Skeletal muscle cell (primary cell): ENCODE measurements at places on chromosomes 3 and 15.

DNA sequence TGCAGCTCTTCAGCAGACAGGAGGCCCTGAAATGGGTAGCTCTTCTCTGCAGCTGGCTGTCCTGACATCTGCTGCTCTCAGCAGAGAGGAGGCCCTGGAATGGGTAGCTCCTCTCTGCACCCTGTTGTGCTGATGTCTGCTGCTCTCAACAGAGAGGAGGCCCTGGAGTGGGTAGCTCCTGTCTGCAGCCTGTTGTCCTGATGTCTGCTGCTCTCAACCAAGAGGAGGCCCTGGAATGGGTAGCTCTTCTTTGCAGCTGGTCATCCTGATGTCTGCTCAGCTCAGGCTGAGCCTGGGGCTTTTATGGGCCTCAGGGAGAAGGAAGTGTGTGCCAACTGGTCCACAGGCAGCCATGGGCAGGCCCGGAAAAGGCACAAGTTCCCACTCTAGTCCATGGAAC, 66.6 kb downstream of the PIK3CB start:
- no peak for DNase-seq

DNA sequence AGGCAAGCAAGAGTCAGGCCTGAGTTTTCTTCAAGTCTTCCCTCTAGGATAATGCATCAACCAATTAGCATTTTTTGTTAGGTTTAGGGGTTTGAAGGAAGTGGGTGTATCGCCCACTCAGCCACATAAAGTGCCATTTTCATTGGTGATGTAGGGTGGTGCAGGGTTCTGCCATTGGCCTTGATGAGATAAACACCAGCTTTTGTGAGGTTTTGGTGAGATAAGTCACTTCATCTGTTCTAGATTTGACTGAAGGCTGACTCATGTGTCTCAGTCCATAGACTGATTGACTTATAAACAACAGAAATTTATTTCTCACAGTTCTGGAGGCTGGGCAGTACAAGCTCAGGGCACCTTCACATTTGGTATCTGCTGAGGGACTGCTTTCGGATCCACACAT, 84.5 kb upstream of the C3orf80 start:
- DNase-seq, result no peak

GRCh38 chr3:141129049-141129448, 77.9 kb downstream of the SPSB4 start:
- DNase-seq, result no peak

DNA sequence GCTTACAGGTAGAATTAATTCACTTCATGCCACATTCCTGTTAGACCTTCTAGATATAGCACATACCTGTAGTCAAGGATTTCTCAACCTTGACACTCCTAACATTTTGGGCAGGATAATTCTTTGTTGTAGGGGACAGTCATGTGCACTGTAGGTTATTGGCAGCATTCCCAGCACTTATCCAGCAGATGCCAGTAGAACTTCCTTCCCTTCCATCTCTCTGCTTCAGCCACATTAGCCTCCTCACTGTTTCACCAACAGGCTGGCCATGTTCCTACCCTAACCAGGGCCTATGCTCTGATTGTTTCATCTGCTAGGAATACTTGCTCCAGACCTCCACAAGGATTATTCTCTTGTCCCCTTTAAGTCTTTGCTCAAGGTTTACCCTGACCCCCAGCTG, 68.0 kb upstream of the STAC start:
- DNase-seq, result no peak

DNA sequence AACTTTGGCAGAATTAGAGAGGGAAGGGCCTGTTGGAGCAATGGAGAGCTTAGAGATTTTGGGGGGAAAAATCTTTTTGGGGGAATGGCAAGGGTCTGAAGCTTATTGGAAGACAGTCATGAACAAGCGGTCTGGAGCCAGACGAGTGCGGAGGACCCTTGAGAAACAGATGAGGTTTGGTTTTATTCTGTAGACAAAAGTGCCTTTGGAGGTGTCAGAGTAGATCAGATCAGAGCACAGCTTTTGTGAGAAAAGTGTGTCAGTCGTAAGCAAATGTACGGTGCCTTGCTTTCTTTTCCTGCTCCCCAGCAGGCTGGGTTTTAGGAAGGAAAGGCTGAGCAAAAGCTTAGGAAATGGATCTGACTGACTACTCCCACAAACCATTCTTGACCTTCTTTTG, 236.8 kb upstream of the TPRG1 start:
- DNase-seq, result no peak

GRCh38 chr3:36259580-36259979, 120.7 kb upstream of the STAC start:
- DNase-seq, result no peak

DNA sequence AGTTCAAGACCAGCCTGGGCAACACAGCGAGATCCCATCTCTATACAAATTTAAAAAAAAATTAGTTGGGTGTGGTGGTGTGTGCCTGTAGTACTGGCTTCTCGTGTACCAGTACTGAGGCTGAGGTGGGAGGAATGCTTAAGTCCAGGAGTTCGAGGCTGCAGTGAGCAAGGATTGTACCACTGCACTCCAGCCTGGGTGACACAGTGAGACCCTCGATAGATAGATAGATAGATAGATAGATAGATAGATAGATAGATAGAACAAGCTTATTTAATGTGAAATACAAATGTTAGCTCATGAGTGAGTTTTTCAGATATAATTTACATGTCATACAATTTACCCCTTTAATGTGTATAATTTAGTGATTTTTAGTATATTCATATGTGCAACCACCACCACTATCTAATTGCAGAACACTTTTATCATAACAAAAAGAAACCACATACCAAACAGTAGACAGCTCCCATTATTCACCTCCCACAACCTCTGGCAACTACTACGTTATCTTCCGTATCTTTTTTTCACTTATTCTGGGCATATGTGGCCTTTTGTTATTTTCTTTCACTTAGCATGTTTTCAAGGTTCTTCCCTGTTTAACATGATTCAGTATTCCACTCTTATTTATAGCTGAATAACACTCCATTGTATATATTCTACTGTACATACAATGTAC, 13.1 kb upstream of the PRRT3 start:
- DNase-seq, result no peak

GRCh38 chr3:99962703-99963102, 145.0 kb downstream of the CMSS1 start:
- DNase-seq, result peak; percentile 56

DNA sequence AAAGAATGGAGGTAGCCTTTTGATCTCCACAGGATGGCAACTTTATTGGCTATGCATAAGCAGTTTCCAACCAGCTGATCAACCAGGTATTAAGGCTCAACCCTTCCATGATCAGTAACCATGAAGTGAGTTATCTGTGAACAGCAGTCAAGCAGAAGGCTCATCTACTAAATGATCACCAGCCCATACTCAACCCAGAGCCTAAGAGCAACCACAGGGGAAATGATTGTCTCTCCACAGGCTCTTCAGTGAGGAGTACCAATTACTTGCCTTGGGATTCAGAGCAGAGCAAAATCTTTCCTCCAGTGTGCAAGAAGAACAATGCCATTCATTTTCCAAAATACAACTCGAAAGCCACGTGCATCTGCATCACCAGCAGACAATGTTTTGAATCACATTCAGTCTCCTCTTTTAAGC, 754.8 kb downstream of the ROBO1 start:
- DNase-seq, result no peak

DNA sequence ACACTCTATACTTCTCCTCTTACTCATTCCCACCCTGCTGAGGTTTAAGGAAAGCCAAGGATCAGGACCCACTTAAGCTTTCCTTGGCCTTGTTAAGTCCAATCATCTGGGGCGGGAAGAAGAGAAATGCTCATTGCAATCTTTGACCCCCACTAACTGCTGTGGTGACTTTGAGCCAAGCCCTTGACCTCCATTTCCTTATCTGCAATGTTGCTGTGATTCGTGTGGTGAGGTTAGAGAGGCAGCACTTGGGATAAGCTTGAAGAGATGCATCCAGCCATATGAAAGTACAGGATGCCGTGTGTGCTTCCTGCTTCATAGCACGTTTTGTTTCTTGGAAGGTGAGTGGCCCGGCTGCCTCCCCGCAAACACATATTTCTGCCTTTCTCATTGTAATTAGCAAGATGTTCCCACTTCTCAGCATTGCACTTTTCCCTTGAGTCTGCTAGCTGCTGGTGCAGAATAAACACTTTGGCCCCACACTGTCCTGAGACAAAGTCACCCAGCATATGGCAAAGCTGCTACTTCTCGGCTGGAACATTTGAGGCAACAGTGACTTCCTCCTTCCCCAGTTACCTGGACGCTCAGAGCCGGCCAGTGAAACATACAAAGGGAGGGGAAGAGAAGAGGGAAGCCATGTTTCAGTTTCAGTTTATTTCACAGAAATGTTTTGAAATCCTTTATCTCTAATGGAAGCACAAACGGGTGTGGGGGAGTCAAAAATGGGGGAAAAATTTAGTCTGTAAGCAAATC, 10.5 kb upstream of the NUDT16 start:
- DNase-seq, result no peak

DNA sequence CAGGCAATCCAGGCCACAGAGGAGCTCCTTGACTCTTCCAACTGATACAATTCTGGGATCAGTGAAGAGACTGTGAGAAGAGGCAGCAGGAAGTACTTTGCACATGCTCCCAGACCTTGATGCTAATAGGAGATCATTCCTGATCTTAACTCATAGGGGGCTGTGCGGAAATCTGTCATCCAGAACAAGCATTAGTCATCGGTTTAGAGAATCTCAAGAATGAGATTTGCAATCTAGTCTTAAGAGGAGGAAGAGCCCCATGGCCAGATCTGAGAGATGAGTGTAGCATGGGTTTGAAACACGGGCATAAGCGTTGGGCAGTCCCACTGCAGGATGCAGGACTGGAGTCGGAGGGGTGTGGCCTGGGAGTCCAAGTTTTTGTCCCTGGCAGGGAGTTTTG, 1081.1 kb downstream of the NAALADL2 start:
- DNase-seq, result peak; percentile 3

GRCh38 chr15:37691911-37692310, 242.5 kb upstream of the TMCO5A start:
- DNase-seq, result peak; percentile 5

DNA sequence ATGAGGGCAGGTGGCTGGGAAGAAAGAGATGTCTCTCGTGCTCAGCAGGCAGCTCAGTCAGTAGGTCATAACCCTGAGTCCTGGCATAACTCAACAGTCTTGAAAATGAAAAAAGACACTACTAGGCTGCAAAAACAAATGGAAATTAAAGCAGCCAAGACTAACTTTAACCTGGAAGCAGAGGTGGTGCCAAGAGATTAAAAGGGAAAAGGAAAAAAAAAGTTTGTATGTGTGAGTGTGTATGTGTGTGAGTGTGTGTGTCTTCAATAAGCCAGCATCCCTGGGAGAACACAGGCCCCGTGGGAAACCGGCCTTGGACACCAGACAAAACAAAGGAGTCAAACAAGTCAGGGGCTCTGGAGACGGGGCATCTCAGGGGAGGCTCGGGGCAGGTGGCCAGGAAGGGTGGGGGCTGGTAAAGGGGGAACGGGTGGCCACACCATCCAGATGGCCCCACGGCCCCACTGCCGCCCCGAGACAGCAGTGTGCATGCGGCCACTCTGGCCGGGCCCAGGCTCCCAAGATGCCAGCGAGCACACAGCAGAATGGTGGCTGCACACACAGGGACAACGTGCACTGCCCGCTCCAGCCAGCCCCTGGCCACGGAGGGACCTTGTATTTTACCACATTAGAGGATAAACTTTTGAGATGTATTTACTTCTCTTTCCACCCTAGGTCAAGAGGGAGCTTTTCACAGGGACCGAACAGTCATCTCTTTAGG, 23.8 kb downstream of the CYFIP1 start:
- DNase-seq, result no peak

GRCh38 chr3:27633224-27633545, 88.9 kb downstream of the EOMES start:
- DNase-seq, result no peak

- DNase-seq, result no peak
These were observed 25.3 kb downstream of the TRANK1 start for GRCh38 chr3:36919439-36920160.

DNA sequence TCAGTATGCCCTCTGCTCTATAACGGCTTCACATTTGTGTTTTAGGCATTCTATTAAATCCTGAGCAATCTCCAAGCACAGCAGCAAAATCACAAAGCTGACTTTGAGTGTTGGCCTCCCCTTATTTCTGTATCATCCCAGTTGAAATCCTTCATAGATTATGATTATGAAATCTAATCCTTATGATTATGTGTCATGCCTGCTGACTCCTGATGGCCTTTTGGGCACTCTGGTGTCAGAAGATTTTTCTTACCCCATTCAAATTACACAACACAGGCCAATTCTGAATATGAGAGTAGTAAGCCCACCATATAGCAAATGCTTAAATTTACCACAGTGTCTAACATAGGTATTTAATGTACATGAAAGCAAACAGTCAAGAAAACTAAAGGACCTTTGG, 34.3 kb downstream of the CDV3 start:
- no peak for DNase-seq

DNA sequence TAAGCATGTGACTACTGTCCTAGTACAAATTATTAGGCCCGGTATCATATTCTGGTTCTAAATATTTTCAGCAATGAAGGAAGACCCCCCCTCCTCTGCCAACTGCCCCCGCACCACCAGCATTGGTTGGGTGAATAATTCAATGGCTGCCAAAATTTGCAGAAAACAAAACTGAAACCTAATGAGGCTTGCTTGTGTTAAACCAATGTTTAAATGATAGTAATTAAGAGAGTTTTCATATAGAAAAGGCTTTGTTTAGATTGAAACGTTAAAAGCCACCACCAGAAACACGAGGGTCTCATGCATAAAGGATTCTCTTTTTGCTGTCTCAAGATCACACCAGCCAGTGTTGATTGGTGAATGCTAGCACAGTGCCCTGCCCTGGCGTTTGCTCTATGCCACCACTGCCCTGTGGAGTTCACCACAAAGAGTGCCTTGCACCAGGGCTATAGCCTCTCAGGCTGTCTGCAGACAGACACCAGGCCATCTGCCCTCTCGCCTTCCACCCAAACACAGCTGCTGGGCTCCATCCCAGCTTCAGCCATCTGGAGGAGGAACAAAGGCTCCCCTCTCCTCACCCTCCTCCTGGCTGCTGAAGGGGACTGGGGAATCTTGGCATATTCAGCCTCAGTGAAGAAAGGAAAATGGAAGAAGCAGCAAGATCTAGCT, 200.3 kb upstream of the PFN2 start:
- no peak for DNase-seq

GRCh38 chr3:118945834-118946233, 88.8 kb downstream of the IGSF11 start:
- DNase-seq, result no peak

DNA sequence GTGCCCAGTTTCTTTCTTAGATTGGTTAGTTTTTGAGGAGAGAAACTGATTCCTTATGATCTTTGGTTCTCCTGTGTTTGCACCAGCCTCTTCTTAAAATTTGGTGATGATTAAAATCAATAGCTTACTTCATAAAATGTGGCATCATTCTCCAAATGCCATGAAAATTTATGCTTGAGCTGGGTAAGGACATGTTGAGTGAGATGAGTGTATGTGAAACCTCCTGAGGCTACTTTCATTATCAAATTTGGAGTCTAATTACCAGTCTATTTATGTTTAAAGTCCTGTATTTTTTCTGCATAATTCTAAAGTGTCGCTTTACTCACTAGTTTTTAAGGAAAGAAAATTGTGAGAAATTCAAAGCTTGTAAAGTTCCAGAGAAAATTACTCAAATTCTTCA, 102.1 kb downstream of the DIPK2A start:
- DNase-seq, result no peak
